ENCODE measurements at places on chromosomes 13 and 19. TPM values are rescaled to one million over a fixed set of nuclear protein-coding genes. Genes with fewer than 3 reads are reported as not detected.

DNA sequence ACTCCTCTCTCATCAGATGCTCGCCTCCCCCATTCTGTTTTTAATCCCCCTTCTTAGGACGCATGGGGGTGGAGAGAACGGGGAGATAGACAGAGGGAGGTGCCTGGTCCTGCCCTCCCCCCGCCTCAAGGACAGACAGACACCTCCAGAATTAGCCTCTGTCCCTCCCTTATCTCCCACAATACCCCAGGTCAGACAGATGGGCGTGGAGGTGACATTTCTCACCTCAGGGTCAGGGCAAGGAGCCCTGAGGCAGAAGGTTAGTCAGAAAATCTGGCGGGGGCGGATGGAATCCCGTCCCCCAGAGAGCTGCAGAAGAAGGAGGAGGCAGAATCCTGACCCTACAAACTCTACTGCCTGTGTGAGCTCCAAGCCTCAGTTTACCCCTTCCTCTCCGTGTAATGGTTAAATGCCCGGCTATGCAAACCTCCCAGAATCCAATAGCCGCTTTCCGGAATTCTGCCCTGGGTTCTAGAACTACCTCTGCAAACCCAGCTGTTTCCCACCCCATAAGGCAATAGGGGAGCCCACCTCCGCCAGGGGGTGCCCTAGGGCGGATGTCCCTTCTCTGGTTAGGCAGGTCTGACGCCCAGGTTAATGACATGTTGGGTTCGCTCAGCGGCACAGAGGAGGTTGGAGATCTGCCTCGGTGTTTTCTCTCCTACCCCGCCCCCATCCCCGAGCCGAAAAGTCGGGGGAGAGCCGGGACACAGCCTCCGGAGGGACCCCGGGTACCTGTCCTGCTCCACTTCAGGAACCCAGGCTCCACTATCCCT, 900 bp downstream of the PPP1R13L start:
- H3K4me1 ChIP-seq, result peaks cover 26% of the 10 kb centered on the region
- no peaks in the 10 kb centered on the region for H3K27me3 ChIP-seq
- peak; percentile 64 for DNase-seq
- peaks cover 7% of the 10 kb centered on the region for H3K36me3 ChIP-seq
- peak overlapping the region; percentile 96 for H3K27ac ChIP-seq

GRCh38 chr19:11410682-11411081, 8.4 kb downstream of the RGL3 start:
- H3K4me1 ChIP-seq, result no peaks in the 10 kb centered on the region
- no peak for DNase-seq
- no peak overlapping the region for H3K27ac ChIP-seq
- no peak overlapping the region for H3K4me3 ChIP-seq
- H3K36me3 ChIP-seq, result no peaks in the 10 kb centered on the region

- peaks cover 21% of the 10 kb centered on the region for H3K27me3 ChIP-seq
- H3K27ac ChIP-seq, result no peak overlapping the region
- H3K4me3 ChIP-seq, result no peak overlapping the region
- no peak for DNase-seq
- H3K36me3 ChIP-seq, result no peaks in the 10 kb centered on the region
- H3K4me1 ChIP-seq, result peaks cover 6% of the 10 kb centered on the region
Observed at GRCh38 chr13:36450534-36450933, 18.2 kb downstream of the CCNA1 start.

GRCh38 chr13:95564733-95565291, 12.3 kb downstream of the CLDN10 start:
- no peaks in the 10 kb centered on the region for H3K4me1 ChIP-seq
- no peak overlapping the region for H3K27ac ChIP-seq
- DNase-seq, result no peak
- H3K4me3 ChIP-seq, result no peak overlapping the region
- no peaks in the 10 kb centered on the region for H3K36me3 ChIP-seq
- H3K27me3 ChIP-seq, result no peaks in the 10 kb centered on the region

DNA sequence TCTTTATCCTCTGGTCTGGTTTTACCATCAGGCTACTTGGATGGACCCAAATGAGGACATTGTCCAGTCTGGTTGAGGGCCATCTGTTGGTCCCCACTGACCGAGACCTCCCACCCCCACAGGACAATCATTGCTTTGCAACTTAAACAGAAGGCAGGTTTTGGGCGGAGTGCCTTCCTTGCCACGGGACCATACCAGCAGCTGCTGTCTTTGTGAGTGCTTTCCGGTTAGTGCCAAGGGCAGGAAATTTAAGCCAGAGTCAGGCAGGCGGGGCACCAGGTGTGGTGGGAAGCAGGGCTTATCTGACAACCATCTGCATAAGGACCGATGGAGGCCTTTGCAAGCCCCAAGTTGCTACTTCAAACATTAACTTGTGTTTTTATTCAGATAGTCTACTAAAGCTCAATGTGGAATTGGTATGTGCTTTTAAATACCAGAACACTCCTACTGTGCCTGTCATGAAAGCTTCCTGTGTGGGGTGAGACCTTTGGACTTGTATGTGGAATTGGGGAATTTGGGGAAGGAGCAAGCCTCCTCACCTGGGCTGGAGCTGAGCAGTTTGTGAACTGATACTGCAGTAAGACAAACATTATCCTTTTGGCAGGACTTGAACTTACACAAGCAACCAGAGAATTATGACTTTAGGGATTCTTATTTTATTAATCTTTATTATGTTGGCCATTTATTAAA, 39.3 kb upstream of the UBE2L5 start:
- H3K27ac ChIP-seq, result no peak overlapping the region
- no peaks in the 10 kb centered on the region for H3K36me3 ChIP-seq
- no peak overlapping the region for H3K4me3 ChIP-seq
- DNase-seq, result no peak

- no peak for DNase-seq
- no peaks in the 10 kb centered on the region for H3K36me3 ChIP-seq
- no peaks in the 10 kb centered on the region for H3K4me1 ChIP-seq
- 0 out of 2 replicates have a peak, but pooled peaks cover 10% of the 10 kb centered on the region for H3K27me3 ChIP-seq
- H3K27ac ChIP-seq, result no peak overlapping the region
Observed at GRCh38 chr13:24747248-24748060, 16.5 kb upstream of the RNF17 start.

GRCh38 chr13:48515732-48516131, 17.1 kb downstream of the RCBTB2 start:
- H3K4me3 ChIP-seq, result no peak overlapping the region
- H3K36me3 ChIP-seq, result no peaks in the 10 kb centered on the region
- H3K4me1 ChIP-seq, result peaks cover 2% of the 10 kb centered on the region
- H3K27me3 ChIP-seq, result no peaks in the 10 kb centered on the region

DNA sequence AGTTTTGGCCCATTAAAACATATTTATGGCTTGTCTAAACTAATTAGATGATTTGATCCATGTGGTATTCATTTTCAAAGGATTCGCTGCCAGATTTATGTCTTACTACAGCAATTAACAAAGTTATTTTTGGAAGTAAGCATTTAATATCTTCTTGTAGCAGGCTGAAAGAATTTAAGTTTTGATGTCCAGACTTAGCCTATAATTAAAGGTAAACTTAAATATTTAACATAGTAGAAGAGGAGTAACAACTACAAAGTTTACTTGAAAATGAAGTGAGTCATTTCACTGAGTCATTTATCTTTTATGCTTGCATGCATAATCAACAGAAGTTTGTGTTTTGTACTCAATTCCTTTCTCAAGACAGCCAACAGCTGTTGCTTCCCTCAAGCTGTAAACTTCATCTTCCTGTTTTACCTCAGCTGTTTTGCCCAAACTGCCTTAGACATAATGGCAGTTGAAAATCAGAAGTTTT, 58.1 kb downstream of the EDNRB start:
- no peak for DNase-seq
- no peaks in the 10 kb centered on the region for H3K27me3 ChIP-seq
- H3K4me1 ChIP-seq, result no peaks in the 10 kb centered on the region
- H3K27ac ChIP-seq, result no peak overlapping the region
- no peak overlapping the region for H3K4me3 ChIP-seq
- no peaks in the 10 kb centered on the region for H3K36me3 ChIP-seq

GRCh38 chr13:100108913-100109507, 20.1 kb downstream of the PCCA start:
- H3K4me3 ChIP-seq, result no peak overlapping the region
- H3K27me3 ChIP-seq, result no peaks in the 10 kb centered on the region
- H3K36me3 ChIP-seq, result peaks cover 11% of the 10 kb centered on the region
- no peak overlapping the region for H3K27ac ChIP-seq
- no peaks in the 10 kb centered on the region for H3K4me1 ChIP-seq

- no peak overlapping the region for H3K4me3 ChIP-seq
- no peaks in the 10 kb centered on the region for H3K27me3 ChIP-seq
- H3K36me3 ChIP-seq, result no peaks in the 10 kb centered on the region
- H3K4me1 ChIP-seq, result no peaks in the 10 kb centered on the region
Observed at GRCh38 chr13:37163641-37164265, 58.3 kb upstream of the CSNK1A1L start.

DNA sequence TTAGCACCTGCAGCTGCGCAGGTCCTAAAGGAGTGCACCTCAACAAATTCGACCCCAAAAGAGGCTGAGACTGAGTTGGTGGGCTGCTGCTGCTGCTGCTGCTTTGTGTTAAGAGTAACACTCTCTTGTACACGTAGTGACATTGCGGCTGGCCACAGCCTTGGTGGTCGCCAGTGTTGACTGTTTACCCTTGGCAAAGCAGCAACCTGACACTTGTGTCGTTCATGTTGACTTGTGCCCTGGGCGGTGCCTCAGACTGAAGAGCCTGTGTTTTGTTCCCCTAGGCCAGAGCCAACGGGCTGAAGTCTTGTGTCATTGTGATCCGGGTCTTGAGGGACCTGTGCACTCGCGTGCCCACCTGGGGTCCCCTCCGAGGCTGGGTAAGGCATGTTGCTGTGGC, 22.4 kb upstream of the QTRT1 start:
- DNase-seq, result no peak
- H3K4me3 ChIP-seq, result no peak overlapping the region
- peaks cover 94% of the 10 kb centered on the region for H3K36me3 ChIP-seq

DNA sequence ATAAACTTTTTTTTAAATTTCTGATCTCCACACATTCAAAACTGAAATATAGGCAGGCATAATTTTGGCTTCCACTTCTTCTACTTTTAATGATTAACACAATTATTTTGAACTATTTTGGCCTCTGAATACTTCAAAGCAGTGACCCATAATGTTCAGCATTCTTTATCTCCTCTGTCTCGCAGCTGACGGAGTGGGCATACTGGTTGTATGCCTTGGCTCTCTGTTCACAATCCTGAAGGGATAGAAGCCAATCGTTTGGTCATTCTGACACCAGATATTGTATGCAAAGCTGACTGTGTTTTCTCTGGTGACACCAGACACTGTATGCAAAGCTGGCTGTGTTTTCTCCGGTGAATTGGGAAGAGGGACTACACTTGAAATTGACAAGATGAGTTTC, 833.0 kb downstream of the EFNB2 start:
- DNase-seq, result no peak
- H3K27me3 ChIP-seq, result no peaks in the 10 kb centered on the region
- no peak overlapping the region for H3K4me3 ChIP-seq

- H3K4me3 ChIP-seq, result no peak overlapping the region
- H3K27ac ChIP-seq, result no peak overlapping the region
- peaks cover 8% of the 10 kb centered on the region for H3K36me3 ChIP-seq
- no peaks in the 10 kb centered on the region for H3K27me3 ChIP-seq
Observed at GRCh38 chr13:60463787-60464186, 66.8 kb downstream of the TDRD3 start.

GRCh38 chr19:1651568-1652291, 685 bp downstream of the TCF3 start:
- H3K4me3 ChIP-seq, result peak overlapping the region; percentile 91
- peak; percentile 82 for DNase-seq
- peaks cover 24% of the 10 kb centered on the region for H3K36me3 ChIP-seq
- H3K27me3 ChIP-seq, result no peaks in the 10 kb centered on the region
- H3K27ac ChIP-seq, result peak overlapping the region; percentile 78
- peaks cover 9% of the 10 kb centered on the region for H3K4me1 ChIP-seq

The CRX gene
- polyA plus RNA-seq, result not detected

The FFAR3 gene
- not detected for polyA plus RNA-seq

The SBK2 gene
- 0.28 TPM for polyA plus RNA-seq

The MRPL34 gene
- 61.4 TPM for polyA plus RNA-seq

The C1QTNF9B gene
- polyA plus RNA-seq, result not detected

The HRC gene
- polyA plus RNA-seq, result not detected

The PEAK3 gene
- polyA plus RNA-seq, result not detected
